ENCODE measurements at places on chromosomes 13 and 19.

DNA sequence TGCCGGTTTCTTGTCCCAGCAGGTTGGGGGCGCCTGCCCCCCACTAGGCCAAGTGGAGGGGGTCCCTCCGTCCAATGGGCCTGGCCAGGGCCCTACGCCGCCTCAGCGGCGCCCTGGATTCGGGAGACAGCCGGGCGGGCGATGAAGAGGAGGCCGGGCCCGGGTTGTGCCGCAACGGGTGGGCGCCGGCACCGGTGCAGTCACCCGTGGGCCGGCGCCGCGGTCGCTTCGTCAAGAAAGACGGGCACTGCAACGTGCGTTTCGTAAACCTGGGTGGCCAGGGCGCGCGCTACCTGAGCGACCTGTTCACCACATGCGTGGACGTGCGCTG, 6.2 kb downstream of the KCNJ14 start:
- no peak for DNase-seq

- no peak for DNase-seq
Measured at GRCh38 chr13:26186995-26187394, 35.1 kb downstream of the RNF6 start.

- DNase-seq: no peak
Measured at GRCh38 chr13:42173789-42174343, 98.1 kb upstream of the AKAP11 start.

DNA sequence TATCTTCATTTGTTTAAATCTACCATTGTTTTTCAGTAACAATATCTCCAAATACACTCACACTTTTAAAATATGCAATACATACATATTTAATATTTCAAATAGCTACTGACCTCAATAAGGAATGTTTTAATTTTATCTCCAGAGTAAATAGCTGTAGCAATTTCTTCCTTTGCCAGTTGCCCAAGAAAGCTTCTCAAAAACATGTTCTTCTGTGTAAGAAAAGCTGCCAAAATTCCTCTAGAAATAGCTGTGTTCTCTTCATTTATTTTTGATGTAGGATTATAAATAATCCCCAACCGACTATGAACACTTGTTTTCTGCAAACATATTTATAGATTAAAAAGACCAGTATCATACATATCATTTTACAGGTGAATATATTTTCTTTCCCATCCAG, 150.5 kb downstream of the UGGT2 start:
- no peak for DNase-seq

DNA sequence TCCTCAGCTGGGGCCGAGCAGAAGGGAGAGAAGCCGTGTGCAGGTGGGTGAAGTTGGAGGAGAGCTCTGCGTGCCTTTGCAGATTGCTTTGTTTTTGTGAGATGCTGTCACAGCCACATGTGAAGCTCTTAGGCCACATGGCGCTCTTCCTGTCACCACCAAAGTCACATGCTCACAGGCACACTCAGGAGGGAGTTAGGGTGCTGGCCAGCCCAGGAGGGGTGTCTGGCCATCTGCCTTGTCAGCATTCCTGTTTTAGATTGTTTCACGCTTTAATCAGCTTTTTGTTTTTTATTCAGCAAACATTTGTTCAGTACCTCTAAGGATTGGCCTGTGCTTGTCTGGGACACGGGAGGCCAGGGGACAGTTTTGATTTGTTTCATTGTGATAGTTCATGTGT, 21.9 kb downstream of the GPATCH1 start:
- no peak for DNase-seq

DNA sequence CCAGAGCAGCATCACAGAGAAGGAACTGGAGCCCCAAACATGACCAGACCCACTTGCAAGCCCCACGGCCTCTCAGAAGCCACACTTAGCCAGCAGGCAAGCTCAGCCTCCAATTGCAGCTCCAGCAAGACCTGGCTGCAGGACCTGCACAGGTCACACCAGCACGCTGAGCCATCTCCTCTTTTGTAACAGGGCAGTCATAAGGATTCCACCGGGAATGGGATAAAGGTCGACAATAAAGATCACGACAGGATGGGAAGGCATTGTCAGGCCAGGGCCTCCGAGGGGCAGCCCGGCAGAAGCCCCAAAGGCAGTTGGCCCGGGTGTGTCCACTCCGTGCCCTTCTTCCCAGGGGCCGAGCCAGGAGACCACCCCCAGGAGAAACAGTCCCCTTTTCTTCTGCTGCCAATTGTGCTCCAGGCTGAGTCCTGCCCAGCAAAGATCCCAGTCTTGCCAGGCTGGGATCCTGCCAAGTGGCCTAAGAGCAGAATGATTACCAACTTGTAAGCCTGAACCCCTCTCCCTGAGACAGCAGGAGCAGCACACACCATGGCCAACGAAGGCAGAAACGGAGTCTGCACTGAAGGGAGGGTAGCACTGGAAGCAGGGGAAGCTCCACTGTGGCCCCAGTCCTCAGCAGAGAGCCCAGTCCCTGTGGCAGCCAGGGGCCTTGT, 12.5 kb downstream of the PEPD start:
- DNase-seq: no peak

GRCh38 chr19:11444059-11444458, 8.6 kb downstream of the PRKCSH start:
- no peak for DNase-seq

GRCh38 chr19:18000480-18000914, 7.5 kb upstream of the ARRDC2 start:
- DNase-seq: no peak

DNA sequence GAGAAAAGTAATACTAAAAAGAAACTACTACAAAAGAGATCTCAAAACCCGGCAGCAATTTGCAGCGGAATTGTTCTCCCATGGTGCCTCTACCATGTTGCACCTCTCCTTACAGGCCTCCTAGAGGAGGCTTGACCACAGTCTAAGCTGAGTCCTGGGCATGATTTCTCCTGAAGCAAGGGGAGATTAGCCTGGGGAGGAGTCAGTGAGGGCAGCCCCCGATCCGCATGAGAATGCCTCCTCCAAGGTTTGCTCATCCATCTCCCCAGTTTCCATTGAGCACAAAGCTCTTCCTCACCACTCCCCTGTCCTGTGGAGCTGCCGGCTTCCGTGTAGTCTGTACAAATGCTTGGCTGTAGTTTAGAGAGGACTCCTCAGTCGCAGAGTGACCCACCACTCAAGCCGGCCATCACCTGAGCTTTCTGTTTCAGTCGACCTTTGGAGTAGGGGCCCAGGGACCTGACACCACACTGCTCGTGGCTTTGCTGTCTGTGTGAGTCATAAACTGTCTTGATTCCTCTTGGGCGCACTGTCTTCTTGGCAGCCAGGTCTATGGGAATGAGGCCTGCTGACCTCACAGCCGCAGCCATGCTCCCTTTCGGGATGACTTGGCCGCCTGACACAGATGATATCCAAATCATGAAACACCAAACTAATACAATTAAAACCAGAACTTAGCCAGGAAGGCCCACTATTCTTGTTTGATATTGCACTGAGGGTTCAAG, 72.3 kb downstream of the C1QTNF9 start:
- DNase-seq: no peak

DNA sequence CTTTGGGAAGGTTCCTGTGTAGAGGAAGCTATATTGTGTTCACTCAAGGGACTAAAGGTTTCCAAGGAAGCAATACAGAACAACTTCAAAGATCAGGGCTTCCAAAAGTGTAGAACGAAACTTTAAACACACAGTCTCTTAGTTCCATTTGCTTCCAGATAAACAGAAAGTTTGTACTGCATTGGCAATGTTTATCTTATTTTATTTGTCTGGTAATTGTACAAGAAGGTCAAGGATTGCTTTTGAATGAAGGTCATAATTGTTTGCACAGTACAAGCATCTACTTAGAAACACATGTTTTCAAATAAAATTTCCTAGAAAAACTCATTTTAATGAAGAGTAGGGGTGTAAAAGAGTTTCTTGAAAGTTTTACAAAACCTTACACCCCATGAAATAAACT, 712.7 kb upstream of the SGCG start:
- DNase-seq: no peak

DNA sequence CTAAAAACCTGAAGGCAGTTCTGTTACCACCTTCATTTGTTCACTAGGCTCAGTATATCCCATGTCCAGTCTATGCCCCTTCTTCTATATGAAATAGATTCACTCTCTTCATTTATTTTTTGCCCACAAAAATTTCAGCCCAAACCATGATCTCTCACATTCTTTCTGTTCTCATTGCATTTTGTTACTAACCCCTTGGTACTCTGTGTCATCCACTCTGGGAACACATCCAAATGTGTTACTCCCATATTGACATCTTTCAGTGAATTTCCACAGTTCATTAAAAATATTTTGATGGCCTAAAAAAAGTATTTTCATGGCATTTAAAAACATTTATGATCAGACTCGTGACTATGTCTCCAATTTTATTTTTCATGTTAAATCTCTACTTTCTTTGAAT, 378.9 kb downstream of the SLITRK1 start:
- no peak for DNase-seq

DNA sequence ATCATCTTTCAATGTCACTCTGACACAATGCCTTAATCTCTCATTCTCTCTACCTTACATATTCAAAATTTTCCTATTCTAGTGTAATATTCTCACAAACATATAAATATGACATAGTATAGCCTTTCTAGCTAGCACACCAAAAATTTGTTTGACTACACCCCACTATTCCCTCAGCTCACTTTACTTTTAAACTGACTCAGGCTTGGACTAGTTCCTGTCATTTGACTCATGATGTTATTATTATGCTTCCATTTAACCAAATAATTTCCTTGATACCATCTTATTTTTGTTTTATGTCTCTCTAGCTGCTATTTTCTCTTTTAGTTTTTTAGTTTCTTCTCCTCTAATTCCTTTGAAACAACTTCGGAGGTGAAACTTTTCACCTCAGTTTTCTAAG, 1745.6 kb upstream of the PCDH20 start:
- no peak for DNase-seq

- no peak for DNase-seq
Measured at GRCh38 chr19:1000591-1001537, 645 bp downstream of the GRIN3B start.

- DNase-seq: no peak
Measured at GRCh38 chr13:42041684-42042035, 6.8 kb upstream of the DGKH start.

- no peak for DNase-seq
Measured at GRCh38 chr19:16897856-16898161, 9.0 kb downstream of the F2RL3 start.

DNA sequence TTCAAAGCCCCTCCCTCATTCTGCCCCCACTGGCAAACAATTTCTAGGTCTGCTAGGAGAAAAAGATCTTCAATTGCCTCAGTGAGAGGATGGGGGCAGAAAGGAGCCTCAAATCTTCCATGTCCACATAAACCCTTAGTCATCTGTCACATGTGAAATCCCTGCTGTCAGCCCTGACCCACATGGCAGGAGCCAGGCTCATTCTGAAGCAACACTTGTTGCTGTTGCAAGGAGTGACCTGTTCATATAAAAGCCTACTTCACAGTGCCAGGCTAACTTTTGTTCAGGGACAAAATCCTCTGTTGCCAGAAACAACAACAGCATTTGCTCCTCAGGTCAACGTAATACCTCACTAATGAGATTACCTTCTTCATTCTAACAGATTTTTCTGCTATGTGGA, 70.5 kb downstream of the IRS2 start:
- no peak for DNase-seq

DNA sequence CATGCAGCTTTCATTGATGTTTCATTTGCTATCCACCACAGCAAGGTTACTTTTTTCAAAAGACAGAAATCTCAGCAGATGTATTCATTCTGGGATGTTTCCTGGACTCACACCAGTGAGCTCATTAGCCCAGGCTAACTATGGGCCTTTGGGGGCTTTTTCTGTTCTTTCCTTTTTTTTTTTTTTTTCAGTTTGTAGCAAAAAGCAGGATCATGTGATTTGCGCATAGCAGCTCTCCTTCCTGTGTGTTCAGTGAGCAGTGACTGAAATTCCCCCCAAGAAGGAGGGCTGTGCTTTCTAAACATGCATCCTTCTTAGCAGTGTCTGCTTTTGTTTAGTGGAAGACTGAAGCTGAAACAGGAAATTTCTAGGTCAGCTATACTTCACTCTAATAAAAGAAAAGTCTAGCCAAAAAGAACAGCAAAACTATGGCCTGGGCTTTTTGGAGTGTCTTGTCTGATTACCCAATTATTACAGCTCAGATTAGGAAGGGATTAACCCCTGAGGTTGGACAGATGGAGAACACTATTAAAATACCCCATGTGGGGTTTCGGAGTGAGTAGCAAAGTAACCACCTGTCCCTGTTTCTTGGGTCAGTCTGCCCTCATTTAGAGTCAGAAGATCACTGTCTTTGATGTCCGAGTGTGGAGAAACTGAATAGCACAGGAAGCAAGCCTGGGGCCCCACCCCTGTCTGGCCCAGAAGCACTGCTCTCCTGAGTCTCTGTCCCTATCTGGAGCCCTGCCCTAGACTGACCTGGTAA, 8.9 kb upstream of the AMER2 start:
- peak; percentile 97 for DNase-seq

- DNase-seq: no peak
Measured at GRCh38 chr13:107835339-107836018, 379.9 kb downstream of the LIG4 start.

DNA sequence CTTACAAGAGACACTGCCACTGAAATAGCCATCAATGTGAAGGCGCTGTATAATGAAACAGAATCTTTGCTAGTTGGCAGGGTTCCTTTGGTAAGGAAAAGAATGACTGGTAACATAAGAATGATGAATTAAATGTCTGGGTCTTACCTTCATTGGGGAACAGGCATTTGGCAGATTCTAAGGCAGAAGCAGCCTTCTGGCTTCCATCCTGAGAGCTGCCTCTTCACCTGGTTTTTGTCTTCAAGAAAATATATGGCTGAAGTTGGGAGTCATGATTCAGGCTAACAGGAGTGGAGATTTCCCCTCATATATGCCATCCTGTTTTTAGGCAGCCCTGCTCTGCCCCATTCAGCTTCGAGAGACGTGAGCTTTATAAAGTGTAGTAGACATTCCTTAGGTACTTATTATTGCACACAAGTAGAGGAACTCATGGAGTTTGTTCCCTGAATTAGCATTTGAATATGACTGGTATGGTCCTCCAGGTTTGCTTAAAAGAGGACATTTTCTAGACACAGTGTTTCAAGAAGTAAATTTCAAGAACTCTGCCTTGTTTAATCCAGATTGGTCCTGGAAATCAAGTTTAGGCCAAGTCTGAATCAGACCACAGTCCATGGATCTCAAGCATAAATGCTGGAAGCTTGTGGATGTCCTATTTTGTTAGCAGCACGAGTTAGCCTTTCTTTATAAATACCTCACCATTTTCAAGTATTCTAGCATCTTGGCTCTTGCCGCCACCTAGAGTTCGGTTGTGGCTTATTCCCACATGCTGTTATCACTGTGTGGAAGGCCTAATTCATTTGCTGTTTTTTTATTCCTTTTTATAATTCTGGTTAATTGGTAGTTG, 56.2 kb upstream of the AKAP11 start:
- no peak for DNase-seq
